Diencephalon (tissue), 1 donor: ENCODE measurements at places on chromosomes 11 and 22. TPM values are rescaled to one million over a fixed set of nuclear protein-coding genes. Genes with fewer than 3 reads are reported as not detected.

Gene B4GALNT4
- total RNA-seq, result 75.7 TPM

Gene APOC3
- total RNA-seq, result not detected

Gene RAG2
- not detected for total RNA-seq

Gene MS4A10
- total RNA-seq, result not detected

Gene YWHAH
- 358 TPM for total RNA-seq

Gene BARX2
- 0.23 TPM for total RNA-seq

Gene SIK3
- total RNA-seq, result 39.0 TPM

Gene PLXNB2
- total RNA-seq, result 52.4 TPM
